Tibial artery (tissue), 4 donors: ENCODE measurements at places on chromosomes 7 and 10.
A peak's percentile ranks its signal among the peaks of the same experiment; 100 is the strongest.

GRCh38 chr10:1712944-1713671, 24.2 kb downstream of the ADARB2 start:
- DNase-seq = no peak

GRCh38 chr7:98797150-98797549, 72.7 kb downstream of the TMEM130 start:
- DNase-seq = peak; percentile 25

DNA sequence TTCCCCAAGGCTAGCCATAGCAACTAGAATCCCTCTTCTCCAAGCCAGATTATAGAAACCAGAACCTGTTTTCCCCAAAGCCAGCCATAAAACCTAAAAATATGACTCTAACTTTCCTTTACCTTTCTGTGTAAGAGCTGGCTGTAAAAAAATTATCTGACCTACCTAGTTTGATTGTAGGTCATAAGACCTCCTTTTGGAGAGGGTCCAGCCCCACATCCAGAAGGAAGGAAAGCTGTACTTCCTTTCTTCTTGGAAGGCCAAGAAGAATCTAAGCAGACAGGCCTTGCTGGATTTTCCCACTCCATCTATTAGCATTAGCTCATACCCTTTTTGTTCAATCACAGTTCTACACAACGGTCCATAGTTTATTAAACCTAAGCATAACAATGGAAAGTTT, 1006.3 kb downstream of the SORCS3 start:
- no peak for DNase-seq

GRCh38 chr10:97708976-97709946, 4.3 kb upstream of the MARVELD1 start:
- peak; percentile 86 for DNase-seq

DNA sequence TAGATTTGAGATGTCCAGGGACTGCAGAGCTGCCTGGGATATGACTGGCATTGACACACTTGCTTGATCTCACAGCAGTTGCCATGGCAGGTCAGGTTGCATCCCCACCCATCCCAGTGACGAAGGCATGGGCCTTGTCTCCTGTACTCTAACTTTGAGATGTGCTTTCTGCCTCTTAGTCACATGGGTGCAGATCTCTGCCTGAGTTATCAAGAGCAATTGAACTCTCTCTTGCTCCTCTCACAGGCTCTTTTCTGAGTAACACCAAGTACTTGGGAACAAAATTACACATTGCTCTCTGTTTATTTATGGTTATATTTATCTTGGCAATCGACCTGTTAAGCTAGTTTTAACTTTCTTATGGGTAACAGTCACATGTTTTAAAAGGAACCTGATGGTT, 237.3 kb downstream of the NSUN6 start:
- DNase-seq = peak; percentile 68

GRCh38 chr10:102242118-102242485, 790 bp upstream of the PITX3 start:
- no peak for DNase-seq

DNA sequence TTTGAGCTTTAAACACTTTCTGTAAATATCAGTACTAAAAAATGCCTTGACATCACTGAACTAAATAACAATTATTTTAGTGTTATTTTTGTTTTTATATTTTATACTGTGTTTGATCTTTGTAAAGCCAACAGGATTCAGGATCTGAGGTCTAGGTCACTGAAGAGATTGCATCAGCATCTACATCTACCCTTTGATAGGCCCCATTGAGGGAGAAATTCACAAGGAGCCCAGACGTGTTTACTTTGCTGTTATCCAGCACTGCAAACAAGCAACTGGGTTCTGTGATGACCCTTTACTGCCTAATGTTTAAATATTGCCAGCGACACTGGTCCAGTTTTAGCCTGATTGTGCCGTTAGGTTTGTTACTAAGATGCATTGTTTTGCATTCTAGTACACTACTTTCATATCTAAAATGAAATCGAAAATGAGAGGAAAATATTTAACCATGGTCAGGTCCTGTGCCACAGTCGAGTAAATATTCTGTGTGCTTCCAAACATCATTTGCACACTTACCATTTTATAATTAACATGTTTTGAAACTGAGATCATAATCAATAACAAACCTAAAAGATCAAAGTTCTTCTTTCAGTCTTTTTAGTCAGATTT, 48.7 kb downstream of the SP8 start:
- DNase-seq = no peak

- DNase-seq = no peak
Observed at GRCh38 chr10:90138844-90139243, 437.5 kb downstream of the KIF20B start.

DNA sequence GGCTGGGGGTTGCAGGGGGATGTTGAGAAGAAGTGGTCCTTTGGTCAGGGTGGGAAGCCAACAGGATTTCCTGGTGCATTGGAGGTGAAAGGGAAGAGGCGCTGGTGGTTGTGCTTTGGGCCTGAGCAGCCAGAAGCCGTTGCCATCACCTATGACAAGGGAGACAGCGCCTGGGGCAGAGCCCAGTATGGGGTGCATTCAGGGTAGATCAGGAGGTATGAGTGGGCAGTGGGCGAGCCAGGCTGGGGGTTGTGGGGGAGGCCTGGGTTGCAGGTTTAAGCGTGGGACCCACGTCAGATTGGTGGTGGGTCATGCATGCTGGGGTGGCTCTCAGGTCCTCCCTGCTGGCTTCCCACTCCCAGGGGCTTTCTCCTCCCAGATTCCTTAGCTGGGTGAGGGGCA, 6.3 kb upstream of the PILRB start:
- DNase-seq = no peak

DNA sequence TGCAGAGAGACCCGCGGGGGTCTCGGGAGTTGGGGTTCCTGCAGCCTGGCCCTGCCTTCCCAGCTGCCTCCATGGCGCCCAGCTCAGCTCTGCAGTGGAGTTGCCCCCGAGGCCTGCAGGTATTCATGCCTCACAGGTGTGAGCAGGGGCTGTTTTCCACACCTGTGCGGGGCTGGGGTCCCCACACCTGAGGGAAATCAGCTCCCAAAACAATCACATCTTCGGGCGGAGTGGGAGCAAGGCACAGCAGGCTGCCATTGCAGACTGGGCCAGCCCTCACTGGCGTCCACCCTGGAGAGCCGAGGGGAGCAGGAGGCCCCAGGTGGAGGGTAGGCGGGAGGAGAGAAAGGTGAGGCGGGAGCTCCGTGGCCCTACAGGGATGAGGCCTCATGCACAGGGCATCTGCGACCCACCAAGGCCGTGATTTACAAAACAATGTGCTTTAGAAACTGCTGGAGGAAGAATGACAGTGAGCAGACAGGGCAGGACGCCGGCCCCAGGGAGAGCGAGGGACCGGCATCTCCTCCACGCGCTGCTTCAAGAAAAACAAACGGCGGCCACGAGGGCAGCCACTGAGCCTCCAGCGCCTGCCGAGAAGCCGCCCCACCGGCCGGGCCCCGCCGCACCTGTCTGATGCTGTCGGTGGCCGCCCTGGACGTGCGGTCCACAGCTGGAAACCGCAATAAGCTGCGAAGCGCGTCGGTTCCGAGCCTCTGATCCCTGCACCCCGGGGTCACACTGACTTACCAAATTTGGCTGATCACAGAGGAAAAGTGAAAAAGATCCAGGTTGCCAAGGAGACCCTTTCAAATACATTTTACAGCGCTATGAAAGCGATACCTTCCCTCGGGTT, 53.0 kb upstream of the PDGFA start:
- DNase-seq = no peak

DNA sequence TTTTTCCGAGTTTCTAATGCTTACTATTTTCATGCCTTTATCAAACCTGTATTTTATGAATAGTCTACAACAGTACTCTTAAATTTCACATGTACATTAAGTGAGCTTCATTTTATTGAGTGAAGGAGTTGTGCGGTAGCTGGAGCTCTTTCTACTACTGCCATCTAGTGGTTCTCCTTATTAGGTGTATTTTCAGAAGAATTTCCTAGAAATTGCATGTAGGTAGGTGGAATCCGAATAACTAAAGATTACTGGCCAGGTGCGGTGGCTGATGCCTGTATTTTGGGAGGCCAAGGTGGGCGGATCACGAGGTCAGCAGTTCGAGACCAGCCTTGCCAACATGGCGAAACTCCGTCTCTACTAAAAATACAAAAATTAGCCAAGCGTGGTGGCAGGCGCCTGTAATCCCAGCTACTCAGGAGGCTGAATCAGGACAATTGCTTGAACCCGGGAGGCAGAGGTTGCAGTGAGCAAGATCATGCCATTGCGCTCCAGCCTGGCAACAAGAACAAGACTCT, 38.3 kb downstream of the LRRC72 start:
- no peak for DNase-seq

GRCh38 chr10:36256948-36257356, 614.9 kb upstream of the FZD8 start:
- peak; percentile 24 for DNase-seq

DNA sequence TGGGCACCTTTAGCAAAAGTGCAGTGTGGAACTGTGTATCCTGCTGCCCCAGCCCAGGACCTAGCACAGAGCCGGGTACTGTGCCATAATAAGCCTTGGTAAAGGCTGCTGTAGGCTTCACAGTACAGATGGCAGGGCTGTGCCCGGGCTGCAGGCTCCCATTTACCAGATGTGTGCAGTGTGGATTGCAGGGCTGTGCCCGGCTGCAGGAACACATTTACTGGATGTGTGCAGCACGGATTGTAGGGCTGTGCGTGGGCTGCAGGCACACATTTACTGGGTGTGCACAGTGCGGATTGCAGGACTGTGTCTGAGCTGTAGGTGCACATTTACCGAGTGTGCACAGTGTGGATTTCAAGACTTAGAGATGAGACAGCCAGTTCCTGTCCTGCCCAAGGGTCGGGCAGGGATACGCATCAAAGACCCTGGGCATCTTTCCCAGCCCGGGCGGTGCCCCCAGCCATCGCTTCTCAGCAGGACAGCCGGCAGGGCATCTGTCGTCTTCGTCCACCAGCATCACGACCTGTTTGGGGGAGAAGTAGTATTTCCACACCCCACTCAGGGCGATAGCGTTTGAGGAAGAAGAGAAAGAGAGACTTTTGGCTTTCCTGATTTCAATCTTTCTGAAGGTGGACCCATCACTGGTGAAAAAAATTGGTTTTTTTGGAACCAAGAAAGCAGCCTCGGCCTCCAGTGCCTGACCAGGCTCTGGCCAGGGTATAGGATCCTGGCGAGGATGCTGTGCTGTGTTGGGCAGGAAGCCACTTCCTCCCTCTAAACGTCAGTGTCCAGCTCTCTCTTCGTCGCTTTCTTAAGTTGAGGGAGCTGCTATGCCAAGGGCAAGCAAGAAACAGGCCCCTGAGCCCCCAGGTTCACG, 180.8 kb downstream of the CUX1 start:
- DNase-seq = no peak

- no peak for DNase-seq
Observed at GRCh38 chr10:16933783-16934182, 116.6 kb upstream of the RSU1 start.

GRCh38 chr10:76881477-76882220, 756.0 kb downstream of the KCNMA1 start:
- no peak for DNase-seq

- no peak for DNase-seq
Observed at GRCh38 chr7:31688372-31688771, 1.4 kb downstream of the PPP1R17 start.

DNA sequence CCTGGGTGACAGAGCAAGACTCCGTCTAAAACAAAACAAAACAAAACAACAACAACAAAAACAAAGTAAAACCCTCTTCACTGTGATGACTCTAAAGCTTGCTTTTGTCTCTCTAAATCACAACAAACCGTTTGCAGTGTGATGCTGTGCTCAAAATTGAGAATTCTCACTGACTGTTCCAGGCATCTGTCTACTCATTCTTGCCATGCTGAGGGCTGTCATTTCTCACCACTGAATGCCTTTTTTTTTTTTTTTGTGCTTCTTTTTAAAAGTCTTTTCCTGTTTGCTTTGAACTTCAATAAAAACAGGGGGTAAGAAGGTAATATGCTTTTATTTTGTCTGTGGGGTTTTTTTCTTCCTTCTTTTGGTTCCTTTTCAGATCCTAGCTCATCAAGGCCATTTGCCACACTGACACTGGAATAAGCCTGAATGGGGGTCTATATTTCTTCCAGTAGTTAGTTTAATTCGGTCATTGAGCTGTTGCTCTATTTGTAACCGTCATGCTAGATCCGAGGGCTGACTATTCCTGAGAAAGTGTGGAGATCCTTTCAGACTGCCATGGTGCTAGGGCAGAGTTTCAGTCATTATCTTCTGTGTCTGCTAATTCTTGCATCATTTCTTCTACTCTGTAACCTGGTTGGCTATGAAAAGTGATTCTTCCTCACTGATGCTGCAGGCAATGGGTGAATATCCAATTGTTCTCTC, 10.6 kb downstream of the FAS start:
- DNase-seq = no peak

DNA sequence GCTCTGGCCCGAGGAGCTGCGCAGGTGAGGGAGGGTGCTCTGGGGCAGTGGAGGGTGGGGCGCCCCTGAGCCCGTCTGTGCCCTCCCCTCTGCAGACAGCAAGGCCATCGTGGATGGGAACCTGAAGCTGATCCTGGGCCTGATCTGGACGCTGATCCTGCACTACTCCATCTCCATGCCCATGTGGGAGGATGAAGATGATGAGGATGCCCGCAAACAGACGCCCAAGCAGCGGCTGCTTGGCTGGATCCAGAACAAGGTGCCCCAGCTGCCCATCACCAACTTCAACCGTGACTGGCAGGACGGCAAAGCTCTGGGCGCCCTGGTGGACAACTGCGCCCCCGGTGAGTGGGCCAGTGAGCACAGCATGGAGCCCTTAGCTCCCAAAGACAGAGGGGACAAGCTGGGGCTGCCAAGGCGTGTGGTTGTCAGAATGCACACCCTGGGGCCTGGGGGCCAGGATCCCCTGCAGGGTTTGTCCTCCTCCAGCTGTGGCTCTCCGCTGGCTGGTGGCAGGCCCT, 5.1 kb downstream of the FLNC start:
- DNase-seq = no peak

DNA sequence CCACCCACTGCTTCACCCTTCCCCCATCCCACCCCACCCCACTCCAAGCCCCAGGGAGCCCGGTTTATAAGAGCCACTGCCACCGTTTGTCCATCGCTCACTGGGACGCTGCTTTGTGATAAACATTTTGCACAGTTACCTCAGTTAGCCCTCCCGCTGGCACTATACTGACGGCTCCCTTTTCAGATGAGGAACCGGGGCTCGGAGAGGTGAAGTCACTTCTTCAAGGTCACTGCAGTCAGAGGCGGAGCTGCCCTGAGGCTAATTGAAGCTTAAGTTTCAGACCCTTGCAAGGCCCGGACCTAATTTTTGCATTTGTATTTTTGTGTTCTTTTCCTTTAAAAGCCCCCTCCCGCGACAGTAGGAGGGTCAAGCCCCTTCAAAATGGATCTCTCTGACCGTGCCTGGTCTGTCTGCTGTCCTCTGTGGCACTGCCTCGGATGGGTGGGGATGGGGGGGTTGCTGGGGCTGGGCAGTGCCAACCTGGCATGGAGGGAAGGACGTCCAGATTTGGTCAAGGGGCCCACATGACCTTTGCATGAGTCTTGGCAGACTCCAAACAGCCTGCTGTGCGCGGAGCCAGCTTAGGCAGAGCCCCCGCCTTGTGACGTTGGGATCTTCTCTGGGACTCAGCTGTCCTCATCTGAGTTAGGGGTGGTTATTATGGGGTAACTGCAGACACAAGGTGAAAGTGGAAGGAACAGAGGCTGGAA, 17.7 kb upstream of the NODAL start:
- DNase-seq = peak; percentile 83

GRCh38 chr10:102135956-102136526, 3.2 kb downstream of the PPRC1 start:
- DNase-seq = no peak
